ENCODE measurements at places on chromosomes 1 and 21. TPM values are rescaled to one million over a fixed set of nuclear protein-coding genes. Genes with fewer than 3 reads are reported as not detected.
A peak's percentile ranks its signal among the peaks of the same experiment; 100 is the strongest.

The ITGB3BP gene
- 110 TPM for total RNA-seq

The UBL4B gene
- total RNA-seq, result not detected

The SPRR4 gene
- total RNA-seq, result not detected

The CNR2 gene
- total RNA-seq, result not detected

The TNFRSF8 gene
- not detected for total RNA-seq

The DMRTA2 gene
- 0.46 TPM for total RNA-seq

The VHLL gene
- total RNA-seq, result 0.34 TPM

The HSD11B1 gene
- not detected for total RNA-seq

The INAVA gene
- 63.1 TPM for total RNA-seq

The PLEKHA6 gene
- 1.5 TPM for total RNA-seq

The SPRR2A gene
- not detected for total RNA-seq

DNA sequence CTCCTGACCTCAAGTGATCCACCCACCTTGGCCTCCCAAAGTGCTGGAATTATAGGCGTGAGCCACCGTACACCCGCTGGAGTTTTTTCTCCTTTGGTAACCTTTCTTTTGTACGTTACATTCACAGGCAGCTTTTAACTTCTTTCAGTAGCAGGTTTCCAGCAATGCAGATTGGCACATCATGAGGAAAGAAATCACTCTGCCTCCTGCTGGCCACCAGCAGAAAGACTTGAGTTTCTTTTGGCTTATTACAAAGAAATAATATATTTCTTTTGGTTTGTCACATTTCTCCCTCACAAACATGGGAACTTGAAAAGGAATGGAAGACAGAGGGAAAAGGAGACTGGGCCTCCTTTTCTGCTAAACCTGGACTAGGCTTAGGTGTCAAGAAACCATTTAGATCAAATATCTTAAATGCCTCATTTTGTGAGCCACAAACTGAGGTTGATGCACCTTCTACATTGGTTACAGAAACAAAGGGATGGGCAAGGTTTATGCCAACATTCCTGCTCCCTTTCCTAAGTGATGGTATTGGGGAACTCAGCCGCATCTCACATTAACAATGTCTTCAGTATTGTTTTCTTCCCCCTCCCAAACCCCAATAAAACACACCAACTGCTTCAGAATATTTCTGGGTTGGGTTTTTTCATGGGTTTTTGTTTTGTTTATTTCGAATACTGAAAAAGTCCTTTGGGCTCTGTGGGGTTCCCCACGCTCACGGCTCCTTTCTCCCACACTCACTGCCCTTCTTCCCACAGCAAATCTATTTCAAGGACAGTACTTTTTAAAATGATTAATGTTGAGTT lies 7.7 kb downstream of the ENSA start:
- peak; percentile 63 for DNase-seq

DNA sequence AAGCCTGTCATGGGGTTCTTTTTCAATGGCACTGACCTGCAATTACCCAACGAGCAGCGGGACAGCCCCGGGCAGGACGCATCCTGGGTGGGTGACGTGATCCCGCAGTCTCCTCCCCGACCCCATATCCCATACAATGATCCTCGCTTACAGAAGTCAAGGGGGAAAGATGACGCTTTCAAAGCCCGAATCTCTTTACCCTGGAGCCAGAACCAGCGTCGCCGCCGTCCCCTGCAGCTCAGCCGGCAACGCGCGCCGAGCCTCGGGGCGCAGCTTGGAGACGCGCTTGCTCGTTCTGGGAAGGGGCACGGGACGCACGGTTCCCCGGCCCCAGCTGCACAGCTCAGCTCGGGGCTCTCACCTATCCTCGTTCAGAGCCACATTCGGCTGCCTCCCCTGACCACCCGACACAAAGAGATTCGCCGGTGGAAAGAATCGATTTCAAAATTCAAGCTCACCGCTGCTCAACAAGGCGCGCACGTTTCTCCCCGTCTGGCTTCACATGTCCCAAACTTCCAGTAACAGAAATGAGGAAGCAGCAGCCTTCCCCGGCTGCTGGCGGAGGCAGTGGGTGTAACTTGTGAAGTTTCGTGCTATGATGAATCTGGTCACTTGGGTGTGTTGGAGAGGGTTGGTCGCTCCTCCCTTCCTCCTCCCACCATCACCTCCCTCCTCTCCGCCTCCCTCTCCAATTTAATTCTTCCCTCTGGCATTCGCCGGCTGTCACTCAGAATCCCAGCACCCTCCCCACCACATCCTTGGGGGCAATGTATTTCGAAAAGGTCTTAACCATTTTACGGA lies at the start of gene TIAM1:
TSS of gene TIAM1 (minus strand) at position 582 of the 801 bp plus-strand sequence. CDS start 77,289 bp downstream, outside the sequence.
- peak; percentile 68 for DNase-seq

GRCh38 chr1:100277866-100278265 lies 11.8 kb downstream of the RTCA start:
- no peak for DNase-seq

- no peak for DNase-seq
These were observed 4.1 kb downstream of the GSTM1 start for GRCh38 chr1:109691759-109692158.

GRCh38 chr1:222421380-222421779 lies 126.5 kb downstream of the HHIPL2 start:
- no peak for DNase-seq

- no peak for DNase-seq
These were observed 37.5 kb upstream of the TTC22 start for GRCh38 chr1:54838565-54839180.

GRCh38 chr1:87296206-87296605 lies 32.5 kb upstream of the LMO4 start:
- DNase-seq, result no peak

DNA sequence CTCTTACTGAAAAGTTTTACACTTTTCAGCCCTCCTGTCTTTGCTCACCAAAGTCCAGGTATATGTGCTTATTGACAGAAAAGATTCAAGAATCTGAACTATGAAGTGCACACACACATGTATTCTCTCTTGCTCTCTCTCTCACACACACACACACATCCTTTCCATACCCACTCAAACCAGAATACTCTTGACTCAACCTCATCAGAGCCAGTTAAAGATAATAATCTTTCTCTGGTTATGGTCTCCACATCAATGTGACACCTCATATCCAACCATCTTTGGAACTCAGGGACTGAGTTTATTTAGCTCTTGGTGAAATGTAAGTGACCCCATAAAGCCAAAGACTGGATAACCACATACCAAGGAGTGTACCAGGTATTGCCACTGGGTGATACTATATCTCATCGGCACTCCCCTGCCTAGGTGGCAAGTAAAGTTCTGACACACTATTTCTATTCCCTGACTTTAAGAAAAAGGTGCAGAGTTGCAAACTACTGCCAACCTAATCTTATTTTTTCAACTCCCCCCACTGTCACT lies 24.9 kb upstream of the RGS8 start:
- DNase-seq, result no peak

DNA sequence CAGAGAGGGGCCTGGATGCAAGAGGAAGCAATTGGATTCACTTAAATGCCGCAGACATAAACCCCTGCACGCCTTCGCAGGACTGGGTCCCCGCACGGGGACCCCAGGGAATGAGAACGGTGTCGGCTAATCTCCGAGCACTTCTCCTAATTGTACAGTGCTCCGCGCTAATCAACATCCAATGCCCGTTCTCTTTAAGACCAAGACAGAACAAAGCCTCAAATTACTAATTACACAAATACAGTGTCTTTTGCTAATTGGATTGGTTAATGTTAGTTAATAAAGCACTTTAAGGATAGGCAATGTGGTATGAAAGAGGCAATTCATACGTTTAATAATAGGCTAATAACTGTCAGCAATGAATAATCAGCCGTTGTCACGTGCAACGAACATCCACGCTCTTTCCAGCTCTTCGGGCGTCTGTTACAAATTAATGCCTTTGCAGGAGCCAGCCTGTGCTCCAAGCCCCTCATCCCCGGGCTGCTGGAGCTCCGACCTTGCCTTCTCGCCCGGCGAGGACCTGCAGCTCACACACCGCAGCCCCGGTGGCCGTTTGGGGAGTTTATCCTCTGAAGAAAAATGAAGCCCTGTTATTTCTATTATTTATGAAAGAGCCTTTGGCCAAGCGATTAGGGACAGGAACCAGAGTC lies 157.8 kb downstream of the PRDM16 start:
- DNase-seq, result no peak

- peak; percentile 26 for DNase-seq
These were observed 172.2 kb upstream of the IRF2BP2 start for GRCh38 chr1:234782105-234782751.

DNA sequence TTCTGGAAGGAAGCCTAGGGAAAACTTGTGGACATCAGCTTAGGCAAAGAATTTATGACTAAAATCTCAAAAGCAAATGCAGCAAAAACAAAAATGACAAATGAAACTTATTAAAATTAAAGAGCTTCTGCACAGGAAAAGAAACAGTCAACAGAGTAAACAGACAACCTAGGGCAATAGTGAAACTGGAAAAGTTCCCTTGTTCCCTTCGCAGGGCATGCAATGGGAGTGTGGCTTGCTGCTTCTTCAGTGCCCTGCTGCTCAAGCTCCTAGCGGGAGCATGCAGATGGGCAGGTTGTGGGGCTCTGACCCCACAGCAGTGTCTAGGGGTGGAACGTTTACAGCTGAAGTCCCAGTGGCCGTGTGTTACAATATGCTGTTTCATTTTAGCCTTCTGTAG lies 1797.4 kb downstream of the NCAM2 start:
- no peak for DNase-seq

- DNase-seq, result no peak
These were observed 14.5 kb downstream of the AIDA start for GRCh38 chr1:222697826-222698225.

DNA sequence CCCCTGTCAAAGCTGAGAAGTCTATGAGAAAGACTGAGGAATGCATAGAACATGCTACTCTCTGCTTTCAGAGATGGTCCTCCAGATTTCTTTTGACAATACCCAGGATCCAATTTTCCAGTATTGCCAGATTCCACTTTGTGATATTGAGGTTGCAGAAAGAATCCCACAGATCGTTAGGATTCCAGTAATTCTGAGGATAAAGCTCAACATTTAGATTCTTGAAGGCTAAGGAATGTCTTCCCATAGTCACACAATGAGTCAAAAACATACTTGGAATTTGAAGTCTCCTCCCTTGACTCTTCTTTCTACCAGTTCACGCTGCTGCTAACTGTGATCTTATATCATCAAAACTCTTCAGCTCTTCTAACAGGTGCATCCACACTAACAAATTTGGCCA lies 57.1 kb downstream of the TNFSF18 start:
- DNase-seq, result no peak

- DNase-seq, result no peak
These were observed 30.9 kb upstream of the UBE2U start for GRCh38 chr1:64172458-64172983.

DNA sequence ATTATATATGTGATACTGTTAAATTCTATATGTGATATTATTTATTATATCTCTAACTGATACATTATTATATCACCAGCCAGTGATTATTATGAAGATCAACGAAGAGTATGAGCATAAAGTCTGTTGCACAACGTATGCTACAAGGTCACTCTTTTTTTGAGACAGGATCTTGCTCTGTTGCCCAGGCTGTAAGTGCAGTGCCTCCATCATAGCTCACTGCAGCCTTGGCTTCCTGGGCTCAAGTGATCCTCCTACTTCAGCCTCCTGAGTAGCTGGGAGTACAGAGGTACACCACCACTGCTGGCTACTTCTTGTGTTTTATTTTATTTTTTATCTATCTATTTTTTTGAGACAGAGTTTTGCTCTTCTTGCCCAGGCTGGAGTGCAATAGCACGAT lies 14.0 kb upstream of the EPHB2 start:
- no peak for DNase-seq

- no peak for DNase-seq
These were observed 63.0 kb downstream of the ATP1A1 start for GRCh38 chr1:116435806-116436610.

DNA sequence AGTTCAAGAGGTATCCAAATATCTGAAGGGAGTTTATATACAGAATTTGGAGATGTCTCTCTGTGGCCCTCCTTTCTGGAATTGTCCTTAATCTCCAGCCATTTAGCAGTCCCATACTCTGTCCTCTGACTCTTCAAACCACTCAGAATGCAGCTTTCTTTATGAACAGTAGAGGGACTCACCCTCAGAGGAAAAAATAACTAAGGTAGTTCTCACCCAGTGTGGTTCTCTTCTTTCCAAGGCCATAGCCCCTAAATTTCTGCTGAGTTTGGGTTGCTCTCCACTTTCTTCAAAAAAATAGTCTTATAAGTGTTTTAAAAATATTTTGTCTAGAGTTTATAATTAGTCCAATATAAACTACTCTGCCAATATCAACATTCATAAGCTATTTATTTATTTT lies 369.7 kb downstream of the MATN1 start:
- peak; percentile 50 for DNase-seq

- DNase-seq, result peak; percentile 89
These were observed 69.2 kb downstream of the MORN1 start for GRCh38 chr1:2322065-2322571.

GRCh38 chr1:70205071-70205433 lies 327 bp downstream of the LRRC40 start:
- no peak for DNase-seq

- DNase-seq, result no peak
These were observed 46.6 kb downstream of the RRAGC start for GRCh38 chr1:38812981-38813380.

DNA sequence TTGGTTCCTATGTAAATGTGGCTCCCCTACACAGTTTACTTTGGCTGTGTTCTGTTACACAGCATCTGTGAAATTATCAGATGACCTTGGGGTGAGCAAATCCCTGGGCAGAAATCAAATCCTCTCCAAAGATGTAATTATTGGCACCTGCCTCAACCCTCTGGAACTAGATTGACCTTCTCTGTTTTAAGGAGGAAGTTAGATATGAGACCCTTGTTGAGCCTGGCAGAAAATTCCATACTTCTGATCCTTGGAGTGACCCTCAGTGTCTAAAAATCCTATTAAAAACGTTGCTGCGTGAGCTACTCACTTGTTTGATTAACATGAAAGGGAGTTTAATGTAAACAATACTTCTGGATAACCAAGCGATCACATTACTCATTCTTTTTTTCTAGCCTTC lies 122.0 kb downstream of the CLIC6 start:
- DNase-seq, result no peak

GRCh38 chr1:64912191-64912590 lies 54.2 kb downstream of the JAK1 start:
- DNase-seq, result no peak

- DNase-seq, result no peak
These were observed 209.9 kb upstream of the CSF3R start for GRCh38 chr1:36692465-36693160.
